ENCODE measurements at places on chromosomes 13 and 19.

- H3K4me1 ChIP-seq: no peaks in the 10 kb centered on the region
- no peak overlapping the region for H3K4me3 ChIP-seq
- no peak overlapping the region for H3K27ac ChIP-seq
- DNase-seq: no peak
- H3K36me3 ChIP-seq: no peaks in the 10 kb centered on the region
- H3K27me3 ChIP-seq: no peaks in the 10 kb centered on the region
Observed at GRCh38 chr19:6211632-6212402, 68.0 kb downstream of the MLLT1 start.

DNA sequence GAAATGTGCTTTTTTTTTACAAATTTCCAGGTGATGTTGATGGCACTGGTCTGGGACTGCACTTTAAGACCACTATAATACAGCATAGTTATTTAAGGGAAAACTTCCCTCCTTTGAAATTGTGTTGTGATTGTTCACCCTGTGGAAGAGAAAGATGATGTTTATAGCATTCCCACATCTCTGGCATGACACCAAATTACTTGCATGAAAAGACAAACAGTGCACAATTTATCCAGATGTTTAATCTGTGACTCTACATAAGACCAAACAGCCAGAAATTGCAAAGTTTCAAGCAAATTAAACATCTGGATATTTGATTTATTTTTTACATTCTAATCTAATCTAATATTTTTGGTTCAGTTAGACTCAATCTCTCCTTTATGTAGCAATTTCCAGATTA, 51.6 kb downstream of the UFM1 start:
- no peaks in the 10 kb centered on the region for H3K27me3 ChIP-seq
- no peaks in the 10 kb centered on the region for H3K36me3 ChIP-seq
- DNase-seq: no peak
- no peak overlapping the region for H3K4me3 ChIP-seq
- H3K27ac ChIP-seq: no peak overlapping the region
- H3K4me1 ChIP-seq: no peaks in the 10 kb centered on the region

GRCh38 chr13:60303166-60303565, 93.9 kb upstream of the TDRD3 start:
- no peaks in the 10 kb centered on the region for H3K27me3 ChIP-seq
- peaks cover 3% of the 10 kb centered on the region for H3K4me1 ChIP-seq
- no peaks in the 10 kb centered on the region for H3K36me3 ChIP-seq
- H3K4me3 ChIP-seq: no peak overlapping the region
- no peak overlapping the region for H3K27ac ChIP-seq

DNA sequence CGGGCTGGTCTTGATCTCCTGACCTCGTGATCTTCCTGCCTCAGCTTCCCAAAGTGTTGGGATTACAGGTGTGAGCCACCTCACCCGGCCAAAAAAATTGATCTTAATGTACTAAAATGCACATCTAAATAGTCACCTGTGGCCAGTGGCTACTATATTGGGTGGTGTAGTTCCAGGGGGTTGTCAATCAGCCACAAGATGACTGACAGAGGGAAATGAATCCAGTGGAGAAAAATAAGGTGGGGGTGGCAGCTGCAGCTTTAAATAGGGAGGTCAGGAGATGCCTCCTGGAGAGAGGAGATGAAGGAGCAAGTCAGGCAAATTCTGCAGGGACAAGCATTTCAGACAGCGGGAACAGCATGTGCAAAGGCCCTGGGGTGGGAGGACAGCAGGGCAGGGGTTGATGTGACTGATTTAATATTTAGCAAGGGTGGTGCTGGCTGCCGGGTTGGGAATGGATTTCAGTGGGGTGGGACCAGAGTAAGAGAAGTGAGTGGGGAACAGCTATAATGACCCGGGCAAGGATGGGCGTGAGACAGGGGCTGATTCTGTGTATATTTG, 18.0 kb downstream of the TIMM13 start:
- no peaks in the 10 kb centered on the region for H3K36me3 ChIP-seq
- no peaks in the 10 kb centered on the region for H3K27me3 ChIP-seq
- H3K4me1 ChIP-seq: no peaks in the 10 kb centered on the region

- no peaks in the 10 kb centered on the region for H3K36me3 ChIP-seq
- H3K4me3 ChIP-seq: peak overlapping the region; percentile 76
- peak; percentile 97 for DNase-seq
- H3K27me3 ChIP-seq: no peaks in the 10 kb centered on the region
- H3K27ac ChIP-seq: peak overlapping the region; percentile 14
Observed at GRCh38 chr19:38335949-38336637, 463 bp downstream of the CATSPERG start.

GRCh38 chr19:5079071-5079774, 110.3 kb downstream of the KDM4B start:
- no peaks in the 10 kb centered on the region for H3K4me1 ChIP-seq

- H3K4me1 ChIP-seq: no peaks in the 10 kb centered on the region
- no peak overlapping the region for H3K4me3 ChIP-seq
- DNase-seq: no peak
- H3K36me3 ChIP-seq: no peaks in the 10 kb centered on the region
Observed at GRCh38 chr19:6038634-6039405, 60.9 kb upstream of the RANBP3 start.

DNA sequence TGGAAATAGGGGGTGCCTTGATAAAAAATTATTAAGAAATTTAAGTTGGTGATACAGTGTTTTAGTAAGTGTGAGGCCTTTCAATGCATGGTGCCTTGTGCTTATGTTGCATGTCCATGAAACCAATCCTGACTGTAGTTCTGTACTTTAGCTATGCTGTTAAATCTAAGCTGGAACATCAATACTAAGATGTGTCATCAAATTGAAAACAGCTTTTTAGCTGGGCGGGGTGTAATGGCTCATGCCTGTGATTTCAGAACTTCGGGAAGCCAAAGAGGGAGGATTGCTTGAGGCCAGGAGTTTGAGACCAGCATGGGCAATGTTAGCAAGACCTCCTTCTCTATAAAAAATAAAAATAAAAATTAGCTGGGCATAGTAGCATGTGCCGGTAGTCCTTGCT, 930.3 kb upstream of the PCDH9 start:
- no peaks in the 10 kb centered on the region for H3K4me1 ChIP-seq
- no peaks in the 10 kb centered on the region for H3K27me3 ChIP-seq
- H3K27ac ChIP-seq: no peak overlapping the region
- H3K36me3 ChIP-seq: no peaks in the 10 kb centered on the region
- no peak overlapping the region for H3K4me3 ChIP-seq
- no peak for DNase-seq

DNA sequence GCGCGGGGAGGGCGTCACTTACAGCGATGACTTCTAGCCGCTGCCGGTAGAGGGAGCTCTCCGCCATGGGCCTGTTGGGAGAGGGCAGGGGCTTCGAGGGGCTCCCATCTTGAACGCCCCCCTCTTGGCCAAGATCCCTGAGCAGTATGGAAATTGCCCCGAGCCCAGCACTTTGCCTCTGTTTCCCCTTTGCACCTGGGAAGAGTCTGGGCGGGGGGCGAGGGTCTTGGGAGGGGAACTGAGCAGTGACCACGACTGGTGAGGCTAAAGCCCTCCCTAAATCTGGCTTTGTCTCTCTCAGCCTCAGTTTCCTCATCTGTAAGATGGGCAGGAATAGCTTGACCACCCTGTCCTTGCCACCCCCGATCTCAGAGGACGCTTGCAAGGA, 2.8 kb downstream of the PALM3 start:
- H3K27me3 ChIP-seq: peaks cover 2% of the 10 kb centered on the region
- H3K4me3 ChIP-seq: no peak overlapping the region
- no peak overlapping the region for H3K27ac ChIP-seq
- no peaks in the 10 kb centered on the region for H3K36me3 ChIP-seq
- no peak for DNase-seq

GRCh38 chr19:17333611-17334413, 843 bp downstream of the ANO8 start:
- H3K27me3 ChIP-seq: no peaks in the 10 kb centered on the region
- no peak overlapping the region for H3K27ac ChIP-seq
- no peaks in the 10 kb centered on the region for H3K36me3 ChIP-seq
- peak; percentile 69 for DNase-seq

- no peaks in the 10 kb centered on the region for H3K27me3 ChIP-seq
- DNase-seq: peak; percentile 10
- H3K36me3 ChIP-seq: no peaks in the 10 kb centered on the region
- H3K4me3 ChIP-seq: no peak overlapping the region
- H3K4me1 ChIP-seq: no peaks in the 10 kb centered on the region
- no peak overlapping the region for H3K27ac ChIP-seq
Observed at GRCh38 chr13:104683789-104684188, 1617.6 kb upstream of the SLC10A2 start.

DNA sequence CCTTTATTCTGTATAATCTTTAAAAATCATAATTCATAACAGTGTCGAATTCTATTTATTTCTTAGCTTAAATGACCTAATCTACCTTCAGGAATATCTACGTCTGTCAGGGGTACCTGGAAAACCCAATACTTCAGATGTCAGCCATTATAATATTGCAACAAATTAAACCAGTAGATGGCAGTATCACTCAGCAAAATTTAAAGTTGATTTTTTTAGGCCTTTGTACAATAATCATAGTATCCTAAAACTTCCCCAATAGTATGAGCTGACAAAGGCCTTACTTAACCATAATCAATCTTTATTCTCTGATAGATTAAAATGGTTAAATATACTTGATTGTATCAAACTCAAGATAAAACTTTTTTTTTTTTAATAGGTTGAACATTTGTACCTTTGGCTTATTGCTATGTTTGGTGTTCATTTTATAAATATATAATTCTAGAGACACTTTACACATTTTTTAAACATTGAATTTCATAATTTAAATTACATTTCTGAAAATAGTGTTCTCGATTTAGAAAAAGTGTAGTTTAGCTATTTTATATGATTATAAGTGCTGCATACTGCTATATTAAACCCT, 830.2 kb upstream of the SPRY2 start:
- H3K4me3 ChIP-seq: no peak overlapping the region
- H3K27ac ChIP-seq: no peak overlapping the region
- H3K36me3 ChIP-seq: no peaks in the 10 kb centered on the region
- H3K4me1 ChIP-seq: no peaks in the 10 kb centered on the region
- no peaks in the 10 kb centered on the region for H3K27me3 ChIP-seq

- no peaks in the 10 kb centered on the region for H3K27me3 ChIP-seq
- no peaks in the 10 kb centered on the region for H3K4me1 ChIP-seq
- no peak overlapping the region for H3K27ac ChIP-seq
- no peak for DNase-seq
Observed at GRCh38 chr19:45162608-45163143, 1.9 kb upstream of the NKPD1 start.

DNA sequence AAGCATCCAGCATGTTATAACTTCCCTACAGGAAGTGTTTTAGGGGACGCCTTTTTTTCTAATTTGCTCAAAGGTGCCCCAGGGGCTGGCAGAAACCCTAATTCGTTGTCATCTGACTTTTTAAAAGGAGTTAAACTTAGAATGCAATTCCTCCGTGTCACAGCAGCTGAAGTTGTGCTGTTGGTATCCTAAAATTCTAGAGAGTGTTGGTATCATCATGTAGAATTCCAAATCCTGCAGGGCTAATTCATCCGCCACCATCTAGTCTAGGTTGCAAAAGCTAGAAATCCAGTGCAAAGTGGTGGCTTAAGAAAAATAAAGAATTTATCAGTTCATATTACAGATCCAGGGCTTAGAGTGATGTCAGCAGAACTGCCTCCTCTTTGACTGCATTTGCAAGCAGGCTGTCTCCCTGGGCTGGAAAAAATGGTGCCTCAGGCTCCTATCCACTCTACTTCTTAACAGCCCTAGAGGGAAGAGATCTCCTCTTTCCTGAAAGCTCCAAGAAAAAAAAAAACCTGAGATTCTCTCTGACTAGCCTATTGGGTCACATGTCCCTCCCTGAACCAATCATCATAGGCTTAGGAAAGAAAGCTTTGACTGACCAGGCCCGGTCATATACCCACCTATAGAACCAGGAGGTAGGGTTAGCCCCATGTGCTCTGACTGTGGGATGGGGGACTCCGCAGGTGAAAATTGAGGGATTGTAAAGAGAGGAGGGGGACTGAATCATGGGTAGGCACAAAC, 73.0 kb downstream of the MAP4K1 start:
- peaks cover 2% of the 10 kb centered on the region for H3K4me1 ChIP-seq
- peak; percentile 83 for DNase-seq
- no peak overlapping the region for H3K4me3 ChIP-seq
- H3K27me3 ChIP-seq: no peaks in the 10 kb centered on the region
- no peak overlapping the region for H3K27ac ChIP-seq
- no peaks in the 10 kb centered on the region for H3K36me3 ChIP-seq

- H3K4me3 ChIP-seq: no peak overlapping the region
- DNase-seq: no peak
- H3K27ac ChIP-seq: no peak overlapping the region
- H3K36me3 ChIP-seq: no peaks in the 10 kb centered on the region
Observed at GRCh38 chr19:1507192-1507660, 5.6 kb downstream of the ADAMTSL5 start.

DNA sequence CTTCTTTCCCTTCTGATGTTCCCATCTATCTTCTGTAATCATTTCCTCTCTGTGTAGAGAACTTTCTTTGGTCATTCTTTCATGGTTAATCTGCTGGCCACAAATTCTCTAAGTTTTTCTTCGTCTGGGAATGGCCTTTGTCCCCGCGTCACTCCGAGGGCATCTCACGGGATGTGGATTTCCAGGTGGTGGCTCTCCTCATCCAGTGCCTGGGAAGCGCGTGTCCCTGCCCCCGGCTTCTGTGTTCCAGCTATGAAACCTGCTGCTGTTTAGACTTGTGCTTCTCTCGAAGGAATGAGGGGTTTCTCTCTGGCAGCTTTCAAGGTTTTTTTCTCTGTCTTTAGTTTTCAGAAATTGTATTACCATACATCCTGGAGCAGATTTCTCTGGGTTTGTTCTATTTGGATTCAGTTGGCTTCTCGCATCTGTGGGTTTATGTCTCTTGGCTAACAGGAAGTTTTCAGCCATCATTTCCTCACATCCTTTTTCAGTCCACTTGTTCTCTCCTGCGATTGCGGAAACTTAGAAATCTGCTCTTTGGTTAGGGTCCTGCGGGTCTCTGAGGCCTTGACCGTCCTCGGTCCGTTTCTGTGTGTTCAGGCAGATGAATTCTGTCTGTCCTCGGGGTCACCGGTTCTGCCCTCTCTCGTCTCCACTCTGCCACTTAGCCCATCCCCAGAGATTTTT, 36.9 kb upstream of the DCUN1D2 start:
- peaks cover 3% of the 10 kb centered on the region for H3K4me1 ChIP-seq
- H3K27ac ChIP-seq: no peak overlapping the region
- no peaks in the 10 kb centered on the region for H3K27me3 ChIP-seq
- peaks cover 11% of the 10 kb centered on the region for H3K36me3 ChIP-seq

DNA sequence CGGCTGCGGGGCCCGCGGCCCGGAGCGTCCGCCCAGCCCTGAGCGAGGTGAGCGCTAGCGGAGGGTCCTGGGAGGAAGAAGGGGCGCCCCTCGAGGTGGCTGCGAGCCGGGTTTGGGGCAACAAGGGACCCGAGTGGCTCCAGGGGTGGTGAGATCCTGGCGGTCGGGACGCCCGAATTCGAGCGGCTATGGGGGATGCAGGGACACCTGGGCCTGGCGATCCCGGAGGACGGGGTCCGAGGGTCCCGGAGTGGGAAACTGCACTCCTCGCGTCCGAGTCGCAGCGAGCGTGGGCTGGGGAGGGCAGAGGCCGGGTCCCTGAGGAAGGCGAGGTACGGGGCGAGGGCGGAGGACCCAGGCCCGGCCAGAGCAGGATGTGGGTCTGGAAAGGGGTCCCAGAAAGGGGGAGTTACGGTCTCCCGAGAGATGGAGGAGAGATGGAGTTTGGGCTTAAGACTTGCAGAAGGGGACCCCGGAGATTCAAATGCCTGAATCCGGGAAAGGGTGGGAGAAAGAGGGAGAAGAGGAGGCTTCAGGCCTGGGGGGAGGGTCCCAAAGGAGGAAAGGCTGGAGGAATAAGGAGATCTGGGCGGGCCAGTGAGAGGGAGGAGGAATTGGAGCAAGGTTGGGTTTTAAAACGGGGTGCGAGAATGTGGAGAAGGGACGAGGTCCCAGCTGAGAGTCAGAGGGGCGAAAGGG, 542 bp downstream of the CACNG7 start:
- peaks cover 5% of the 10 kb centered on the region for H3K27me3 ChIP-seq
- no peaks in the 10 kb centered on the region for H3K36me3 ChIP-seq
- peak; percentile 43 for DNase-seq
- peak overlapping the region; percentile 76 for H3K4me3 ChIP-seq
